ENCODE measurements at places on chromosomes 11 and 22.

DNA sequence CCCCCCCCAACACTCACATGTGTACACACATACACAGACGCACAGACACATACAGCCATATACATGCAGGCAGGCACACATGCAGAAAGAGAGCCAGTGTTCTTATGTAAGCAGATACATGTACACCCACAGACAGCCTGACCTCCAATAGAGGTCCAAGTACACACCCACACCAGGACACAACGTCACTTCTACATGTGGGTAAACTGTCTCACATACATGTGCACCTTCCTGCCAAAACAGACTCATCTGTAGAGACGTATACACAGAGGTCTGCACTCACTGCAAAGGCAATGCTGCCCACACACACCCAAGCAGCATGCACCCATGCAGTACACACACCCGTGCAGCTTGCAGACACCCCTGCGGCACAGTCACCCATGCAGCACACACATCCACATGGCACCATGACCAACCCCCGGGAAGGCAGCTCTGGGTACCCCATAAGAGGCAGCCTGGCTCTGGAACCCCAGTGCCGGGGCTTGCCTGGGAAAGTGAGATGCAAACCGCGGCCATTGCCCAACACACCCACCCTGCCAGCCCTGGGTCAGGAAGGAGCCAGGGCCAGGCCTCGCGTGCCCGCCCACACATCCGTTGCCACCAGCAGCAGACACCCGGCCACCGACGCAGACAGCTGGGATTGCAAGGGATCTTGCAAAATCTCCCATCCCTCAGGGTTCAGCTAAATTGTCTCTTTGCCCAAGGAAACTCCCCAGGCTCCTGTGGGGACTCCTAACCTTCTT lies 10.1 kb downstream of the CASTOR1 start:
- no peak for DNase-seq

- no peak for DNase-seq
Measured at GRCh38 chr11:92854952-92855351, 114.5 kb upstream of the MTNR1B start.

- no peak for DNase-seq
Measured at GRCh38 chr22:32836280-32837123, 35.0 kb downstream of the TIMP3 start.

- DNase-seq: no peak
Measured at GRCh38 chr22:39479254-39479653, 22.4 kb downstream of the MGAT3 start.

DNA sequence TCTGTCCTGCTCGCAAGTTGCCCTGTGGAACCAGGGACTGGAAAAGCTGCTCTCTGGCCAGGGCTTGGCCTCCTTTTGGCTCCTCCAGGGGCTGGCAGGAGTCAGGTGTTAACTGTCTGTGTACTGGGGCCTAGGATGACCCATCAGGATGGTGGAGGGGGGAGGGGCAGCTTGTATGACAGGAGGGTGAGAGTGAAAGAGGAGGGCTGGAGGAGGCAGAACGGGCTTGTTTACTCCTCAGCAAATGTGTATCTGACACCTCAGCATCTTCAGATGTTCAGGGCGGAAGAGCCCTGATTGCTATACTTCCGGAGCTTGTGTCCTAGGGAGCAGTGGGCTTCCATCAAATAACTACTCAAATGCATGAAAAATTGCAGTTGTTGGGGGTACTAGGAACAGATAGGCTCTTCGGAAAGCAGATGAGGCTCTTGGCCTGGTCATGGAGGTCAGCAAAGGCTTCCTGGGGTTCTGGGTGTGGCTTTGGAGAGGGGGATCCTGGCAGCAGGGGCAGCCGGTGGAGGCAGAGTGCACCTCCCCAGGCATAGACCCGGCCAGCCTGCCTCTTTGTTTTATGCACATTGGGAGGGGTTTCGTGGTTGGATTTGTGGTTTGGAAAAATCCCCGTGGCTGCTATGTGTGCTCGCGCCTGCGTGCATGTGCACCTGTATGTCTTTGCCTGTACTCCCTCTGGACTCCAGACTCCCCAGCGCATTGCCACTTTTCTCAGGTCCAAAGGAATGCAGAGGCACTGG lies 31.2 kb downstream of the CD82 start:
- DNase-seq: no peak

DNA sequence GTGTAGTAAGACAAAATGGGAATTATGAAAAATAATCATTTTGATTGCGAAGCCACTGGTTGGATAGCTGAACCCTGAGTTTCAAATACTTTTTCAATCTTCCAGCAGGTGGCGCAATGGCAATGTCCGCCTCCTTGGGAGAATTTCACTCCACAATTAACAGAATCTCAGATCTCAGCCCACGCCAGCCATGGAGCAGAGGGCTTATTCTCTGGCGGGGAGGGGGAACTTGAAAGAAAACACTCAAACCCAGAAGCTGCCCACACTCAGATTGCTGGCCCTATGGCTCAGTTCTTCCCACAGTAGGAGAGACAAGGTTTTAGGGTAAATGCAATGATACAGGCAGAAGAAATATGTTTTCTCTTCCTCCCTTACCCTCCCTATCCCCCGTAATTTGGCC lies 38.7 kb upstream of the RCN1 start:
- no peak for DNase-seq

DNA sequence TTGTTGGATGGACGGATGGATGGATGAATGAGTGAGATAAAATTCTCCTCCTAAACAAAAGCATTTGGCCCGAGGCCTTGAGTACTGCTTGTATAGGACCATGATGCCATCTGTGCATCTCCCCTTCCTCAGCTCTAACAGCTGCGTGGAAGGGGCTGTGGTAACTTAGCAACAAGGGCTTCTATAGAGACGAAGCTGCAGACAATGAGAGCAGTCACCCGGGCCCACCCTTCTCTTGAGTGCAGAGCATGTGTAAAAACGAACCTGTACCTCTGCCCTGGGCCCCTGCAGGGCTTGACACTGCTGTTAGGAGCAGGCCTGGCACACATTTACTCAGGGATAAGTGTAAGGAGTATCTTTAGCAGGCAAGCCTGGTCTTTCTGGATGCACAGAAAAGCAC lies 391.5 kb downstream of the CADM1 start:
- no peak for DNase-seq

DNA sequence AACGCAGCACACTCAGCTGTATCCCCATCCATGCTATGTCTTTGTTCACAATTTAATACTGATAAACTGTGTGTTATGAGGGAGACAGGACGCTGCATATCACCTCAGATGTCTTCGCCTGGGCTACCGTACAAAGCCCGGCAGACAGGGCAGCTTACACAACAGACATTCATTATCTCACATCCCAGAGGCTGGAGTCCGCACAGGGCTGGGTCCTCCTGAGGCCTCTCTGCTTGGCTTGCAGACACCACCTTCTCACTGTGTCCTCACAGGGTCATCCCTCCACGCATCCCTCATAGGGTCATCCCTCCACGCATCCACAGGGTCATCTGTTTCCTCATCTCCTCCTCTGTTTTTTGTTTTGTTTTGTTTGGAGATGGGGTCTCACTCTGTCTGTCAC lies 61.2 kb downstream of the SHANK2 start:
- DNase-seq: no peak

DNA sequence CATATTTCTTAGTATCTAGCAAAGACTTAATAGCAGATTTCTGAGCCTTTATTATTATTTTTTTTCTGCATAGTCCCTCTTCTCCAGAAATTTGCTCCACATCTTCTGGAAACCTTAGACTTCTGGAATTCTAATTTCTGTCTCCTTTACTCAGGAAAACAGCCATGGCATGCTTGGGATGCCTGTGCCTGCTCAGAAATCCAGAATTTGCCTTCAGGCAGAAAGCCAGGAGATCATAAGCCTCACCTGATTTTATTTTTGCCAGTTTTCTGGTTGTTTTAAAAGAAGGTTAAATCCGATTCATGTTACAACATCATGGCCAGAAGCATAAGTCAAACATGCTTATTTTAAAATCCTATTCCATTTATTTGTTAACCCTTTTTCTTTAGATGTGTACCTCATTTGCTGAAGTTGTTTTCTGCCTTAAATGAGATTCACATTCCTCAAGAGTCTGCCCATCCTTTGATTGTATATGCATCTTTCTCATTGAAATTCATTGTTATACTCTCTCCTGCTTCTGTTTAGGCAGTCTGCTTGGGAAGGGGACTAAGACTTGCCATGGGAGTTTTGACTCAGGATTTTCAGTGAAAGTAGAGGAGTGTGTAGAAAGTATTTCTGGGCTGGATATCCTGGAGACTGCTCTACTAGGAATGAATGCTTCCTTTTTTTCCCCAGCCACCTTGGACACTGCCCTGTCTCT lies 37.1 kb downstream of the SIK2 start:
- DNase-seq: no peak

DNA sequence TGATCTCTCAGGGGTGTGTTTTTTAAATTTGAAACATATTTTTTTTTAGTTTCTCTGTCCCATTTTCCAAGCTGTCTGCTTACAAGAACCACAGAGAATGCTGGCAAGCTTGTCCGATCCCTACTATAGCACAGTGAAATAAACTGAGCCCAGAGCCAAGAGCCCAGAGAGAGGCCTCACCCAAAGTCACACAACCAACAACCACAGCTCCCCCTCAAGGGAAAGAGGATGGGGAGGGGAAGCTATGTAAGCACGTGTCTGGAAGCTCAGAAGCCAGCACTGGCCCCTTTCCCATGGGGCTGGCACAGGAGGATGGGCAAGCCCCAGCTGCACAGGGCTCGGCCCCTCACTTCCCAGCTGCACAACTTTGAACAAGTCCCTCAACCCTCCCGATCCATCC lies 3.2 kb upstream of the SART1 start:
- DNase-seq: no peak

DNA sequence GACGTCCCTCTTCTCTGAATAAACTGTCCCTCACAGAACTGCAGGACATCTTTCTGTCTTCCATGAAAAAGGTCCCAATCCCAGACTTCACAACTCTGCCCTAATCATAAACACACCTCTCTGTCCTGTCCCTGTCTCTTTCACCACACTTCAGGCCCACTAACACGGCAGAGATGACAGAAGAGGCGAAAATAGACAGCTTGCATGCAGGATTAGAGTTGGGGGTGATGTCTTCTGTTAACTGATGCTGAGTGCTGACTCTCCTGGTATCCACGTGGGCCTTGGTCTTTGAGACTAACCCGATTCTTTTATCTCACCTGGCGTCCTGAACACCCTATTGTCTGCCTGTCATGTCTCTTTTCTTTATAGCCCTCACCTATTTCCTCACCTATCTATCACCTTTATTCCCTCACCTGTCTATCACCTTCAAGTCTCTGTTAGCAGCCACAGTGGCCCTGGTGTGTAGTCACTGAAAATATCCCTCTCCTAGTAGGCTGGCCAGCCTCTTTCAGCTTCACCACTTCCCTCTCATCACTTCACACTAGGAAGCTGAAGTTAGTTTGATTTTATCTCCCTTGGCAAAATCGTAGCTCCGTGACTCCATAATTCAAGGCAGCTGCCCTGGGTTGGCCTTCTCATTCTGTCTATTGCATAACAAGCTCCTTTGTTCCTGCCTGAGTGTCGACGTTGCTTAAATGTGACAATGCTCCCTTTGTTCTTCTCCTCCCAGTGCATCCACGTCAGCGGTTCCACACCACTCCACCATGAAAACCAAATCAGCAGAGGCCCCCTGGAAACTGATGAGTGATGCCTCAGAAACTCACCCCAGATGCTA lies 30.6 kb upstream of the DRD2 start:
- no peak for DNase-seq

GRCh38 chr22:43168471-43169309 lies 17.3 kb downstream of the TSPO start:
- peak; percentile 30 for DNase-seq

- no peak for DNase-seq
Measured at GRCh38 chr22:50564289-50564688, 1.6 kb upstream of the SYCE3 start.

DNA sequence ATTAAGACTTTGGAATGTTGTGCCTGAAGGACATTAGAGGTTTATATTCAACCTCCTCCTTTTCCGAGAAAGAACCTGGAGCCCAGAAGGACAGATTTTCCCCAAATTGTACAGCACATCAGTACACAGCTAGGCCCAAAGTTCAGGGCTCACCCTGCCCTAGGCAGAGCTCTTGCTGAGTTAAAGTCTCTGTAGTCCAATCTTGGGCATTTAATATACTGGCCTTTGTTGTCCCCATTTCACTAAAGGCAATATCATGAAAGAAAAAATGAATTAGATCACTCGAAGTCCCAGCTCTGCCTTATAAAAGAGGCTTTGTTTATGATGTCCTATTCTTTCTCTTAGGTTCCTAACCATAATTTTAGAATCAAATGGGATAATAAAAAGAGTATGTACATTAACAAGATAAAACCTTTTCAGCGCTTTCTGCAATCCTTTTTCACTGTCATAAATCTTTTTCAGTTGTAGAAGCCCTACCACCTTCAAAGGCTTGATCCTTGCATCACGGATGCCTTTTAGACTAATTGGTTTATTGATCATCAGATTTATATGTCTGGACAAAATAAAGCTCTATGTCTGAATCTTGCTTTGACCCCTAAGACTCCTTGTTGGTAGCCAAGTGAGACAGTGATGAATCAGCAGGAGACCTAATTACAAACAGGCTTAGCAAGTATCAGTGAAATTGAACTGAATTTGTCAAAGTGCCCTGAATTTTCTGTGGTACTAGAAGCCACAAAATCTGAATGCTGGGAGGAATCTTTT lies 39.8 kb downstream of the RELT start:
- no peak for DNase-seq

DNA sequence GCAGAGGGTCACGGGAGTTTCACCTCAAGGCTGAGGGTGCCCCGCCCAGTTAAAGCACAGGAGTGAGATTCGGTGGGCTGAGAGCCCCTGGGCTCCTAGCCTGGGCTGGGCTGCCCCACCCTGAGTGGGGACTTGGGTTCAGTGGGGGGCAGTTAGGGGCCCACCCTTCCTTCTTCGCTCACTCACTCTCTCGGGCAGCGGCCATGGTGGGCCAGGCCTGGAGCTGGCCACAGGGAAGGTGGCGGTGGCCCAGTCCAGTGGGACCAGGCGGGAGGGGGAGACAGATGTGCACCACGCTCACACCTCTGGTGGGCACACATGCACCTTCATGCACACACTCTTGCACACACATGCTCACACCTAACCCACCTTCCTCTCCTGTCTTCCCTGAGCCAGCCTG lies 6.1 kb downstream of the FLRT1 start:
- DNase-seq: no peak

DNA sequence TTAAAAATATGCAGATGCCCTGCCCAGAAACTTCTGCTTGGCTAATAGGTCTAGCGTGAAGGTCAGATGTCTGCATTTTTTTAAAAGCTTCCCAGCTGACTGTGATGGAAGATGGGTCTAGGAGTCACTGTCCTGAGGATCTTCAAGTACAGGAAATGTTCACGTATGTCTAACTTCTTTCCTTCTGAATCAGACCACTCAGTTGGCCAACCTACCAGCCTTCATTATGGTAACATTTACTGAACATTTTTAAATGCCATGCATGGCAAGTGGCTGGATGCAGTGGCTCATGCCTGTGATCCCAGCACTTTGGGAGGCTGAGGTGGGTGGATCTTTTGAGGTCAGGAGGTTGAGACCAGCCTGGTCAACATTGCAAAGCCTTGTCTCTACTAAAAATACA lies 1.1 kb upstream of the PRG2 start:
- no peak for DNase-seq

Data from AG09319 (cell line).